ENCODE measurements at places on chromosomes 1 and 21.

- no peak for DNase-seq
Measured at GRCh38 chr1:58143972-58144697, 402.4 kb downstream of the OMA1 start.

DNA sequence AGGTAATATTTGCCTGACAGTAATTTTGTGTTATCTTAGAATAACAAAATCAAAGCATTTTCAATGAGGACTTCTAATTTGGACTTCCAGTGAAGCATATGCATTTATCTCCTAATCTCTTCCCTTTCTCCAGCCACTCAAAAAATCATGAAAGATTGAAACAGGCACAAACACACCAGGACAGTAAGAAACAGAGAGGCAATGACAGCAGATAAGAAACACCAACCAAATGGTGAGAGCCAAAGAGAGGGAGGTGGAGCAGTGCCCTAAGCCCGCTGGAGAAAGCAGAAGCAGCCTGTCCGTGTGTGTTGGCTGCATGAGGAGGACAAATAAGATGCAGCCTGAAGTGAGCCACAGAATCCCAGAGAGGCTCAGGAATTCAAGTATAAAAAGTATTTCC, 39.0 kb downstream of the SLC44A3 start:
- DNase-seq, result no peak

GRCh38 chr21:25980710-25981109, 189.9 kb downstream of the APP start:
- no peak for DNase-seq

GRCh38 chr21:45256021-45256911, 31.4 kb downstream of the POFUT2 start:
- DNase-seq, result no peak

- DNase-seq, result no peak
Measured at GRCh38 chr1:94667818-94668217, 126.3 kb upstream of the F3 start.

GRCh38 chr1:224430511-224431113, 4.0 kb downstream of the WDR26 start:
- no peak for DNase-seq

- no peak for DNase-seq
Measured at GRCh38 chr1:29698626-29699025, 462.3 kb downstream of the PTPRU start.

DNA sequence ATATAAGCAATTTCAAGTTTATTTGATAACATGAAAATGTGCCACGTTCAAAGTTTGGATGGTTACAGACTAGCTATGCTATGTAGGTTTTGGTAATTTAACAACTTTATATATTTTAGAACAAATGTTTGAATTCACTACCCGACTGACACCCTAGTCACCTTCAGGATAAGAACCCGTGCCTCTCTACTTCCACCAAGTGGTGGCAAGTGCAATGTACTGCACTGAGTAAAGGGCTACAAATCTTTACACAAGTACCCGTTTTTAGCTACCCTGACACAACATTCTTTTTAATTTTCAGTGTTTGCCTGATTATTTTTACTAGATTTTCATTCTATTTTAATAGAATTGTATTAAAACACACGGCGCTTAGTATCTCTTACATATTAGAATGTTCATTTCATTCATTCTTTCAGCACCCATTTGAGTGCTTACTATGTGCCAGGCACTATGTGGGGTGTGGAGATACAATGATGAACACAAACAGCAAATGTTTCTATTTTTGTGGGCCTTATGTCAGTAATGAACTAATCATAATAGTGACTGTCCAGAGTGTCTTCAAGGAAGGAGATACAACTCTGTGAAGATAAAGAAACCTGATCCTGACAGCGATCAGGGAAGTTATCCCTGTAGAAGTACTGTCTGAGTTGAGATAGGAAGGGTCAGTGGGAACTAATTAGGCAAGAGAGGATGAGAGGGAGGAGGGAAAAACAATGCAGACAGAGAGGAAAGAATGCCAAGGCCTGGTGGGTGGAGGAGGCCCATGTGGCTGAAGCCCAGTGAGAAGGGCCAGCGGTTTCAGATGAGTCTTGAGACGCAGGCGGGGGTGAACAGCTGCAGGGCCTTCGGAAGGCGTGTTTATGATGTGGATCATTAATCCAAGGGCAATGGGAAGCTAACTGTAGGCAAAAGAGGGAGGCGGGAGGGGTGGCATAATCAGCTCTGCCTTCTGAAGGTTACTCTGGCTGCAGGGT, 3.8 kb downstream of the LCA5L start:
- no peak for DNase-seq

DNA sequence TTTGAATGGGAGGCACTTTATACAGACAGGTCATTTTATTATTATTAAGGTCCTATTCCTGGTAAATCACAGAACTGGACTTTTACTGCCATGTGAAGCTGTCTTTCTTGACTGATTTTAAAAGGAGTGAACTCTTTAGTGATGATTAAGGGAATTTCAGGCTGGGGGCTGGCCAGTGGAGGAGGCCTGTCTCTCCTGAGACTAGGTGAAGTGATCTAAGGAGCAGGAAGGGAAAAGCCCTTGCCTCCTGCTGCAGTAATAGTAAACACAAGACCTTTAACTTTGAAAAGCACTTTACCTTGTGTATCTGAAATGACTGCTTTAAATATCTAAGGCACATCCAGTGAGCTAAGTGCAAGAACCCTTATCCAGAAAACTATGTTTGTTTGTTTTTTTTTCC, 118.0 kb upstream of the SPAG17 start:
- no peak for DNase-seq

GRCh38 chr1:219161371-219161770, 12.3 kb upstream of the LYPLAL1 start:
- no peak for DNase-seq

- no peak for DNase-seq
Measured at GRCh38 chr1:83776913-83777757, 221.8 kb downstream of the TTLL7 start.

GRCh38 chr1:151130987-151131586, 15.3 kb downstream of the SEMA6C start:
- peak; percentile 51 for DNase-seq

- DNase-seq, result no peak
Measured at GRCh38 chr1:198577444-198577843, 37.0 kb upstream of the ATP6V1G3 start.

- no peak for DNase-seq
Measured at GRCh38 chr21:38599381-38599975, 101.2 kb upstream of the ERG start.

DNA sequence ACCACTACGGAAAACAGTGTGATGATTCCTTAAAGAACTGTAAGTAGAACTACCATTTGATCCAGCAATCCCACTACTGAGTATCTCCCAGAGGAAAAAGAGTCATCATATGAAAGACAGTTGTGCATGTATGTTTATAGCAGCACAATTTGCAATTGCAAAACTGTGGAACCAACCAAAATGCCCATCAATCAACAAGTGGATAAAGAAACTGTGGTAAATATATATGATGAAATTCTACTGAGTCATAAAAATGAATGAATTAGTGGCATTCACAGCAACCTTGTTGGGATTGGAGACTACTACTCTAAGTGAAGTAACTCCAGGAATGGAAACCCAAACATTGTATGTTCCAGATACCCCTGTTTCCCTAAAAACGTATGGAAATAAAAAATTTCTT, 337.0 kb upstream of the PTBP2 start:
- DNase-seq, result no peak

DNA sequence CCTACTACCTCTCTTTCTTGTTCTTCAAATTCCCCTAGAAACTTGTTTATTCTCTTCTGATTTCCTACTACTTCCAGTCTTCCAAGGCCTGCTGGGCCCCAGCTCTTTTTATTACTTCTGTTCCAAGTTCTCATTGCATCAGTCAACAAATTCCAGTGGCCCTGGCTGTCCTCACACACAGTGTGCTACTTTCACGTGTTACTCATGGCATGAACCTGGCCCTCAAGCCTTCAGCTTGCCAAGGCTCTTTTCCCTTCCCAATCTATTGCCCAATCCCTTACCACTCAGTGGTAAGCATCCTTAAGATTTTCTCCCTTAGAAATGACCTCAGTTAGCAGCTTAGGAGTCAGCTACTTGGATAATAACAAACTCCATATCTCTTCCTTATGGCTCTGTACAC, 613.5 kb downstream of the LMO4 start:
- DNase-seq, result no peak

DNA sequence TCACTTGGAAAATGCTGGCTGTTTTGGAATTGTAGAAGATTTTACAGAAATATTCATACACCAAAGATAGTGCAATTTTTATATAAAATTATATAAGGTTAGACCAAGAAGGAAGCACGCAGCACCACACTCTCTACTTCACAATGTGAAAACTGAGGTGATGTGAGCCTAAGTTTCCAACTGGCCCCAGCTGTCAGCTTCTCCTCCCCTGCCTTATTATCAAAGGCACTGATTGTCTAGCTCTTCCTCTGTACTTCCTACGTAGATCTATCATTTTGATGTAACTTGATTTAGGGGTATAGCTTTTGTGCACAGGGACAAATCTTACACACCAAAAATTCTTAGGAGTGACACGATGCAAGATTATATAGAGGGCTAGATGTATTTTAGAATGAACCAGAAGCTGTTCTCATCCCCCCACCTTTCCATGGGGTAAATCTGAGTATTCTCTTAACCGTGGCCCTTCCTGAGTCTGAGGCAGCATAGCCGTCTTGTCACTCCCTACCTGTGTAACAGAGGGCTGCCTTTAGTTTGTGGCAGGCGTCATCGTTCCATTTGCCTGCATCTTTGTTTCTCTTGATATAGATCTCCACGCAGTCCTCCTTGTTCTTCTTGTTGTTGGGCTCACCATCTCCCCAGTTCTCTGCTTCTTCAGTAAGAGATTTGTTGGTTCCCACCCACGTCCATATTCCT, 3.4 kb downstream of the SELL start:
- no peak for DNase-seq

GRCh38 chr1:230356190-230356589, 69.9 kb downstream of the PGBD5 start:
- DNase-seq, result no peak

- DNase-seq, result no peak
Measured at GRCh38 chr1:90925928-90926869, 95.6 kb downstream of the ZNF644 start.

- DNase-seq, result no peak
Measured at GRCh38 chr1:10910681-10911489, 101.6 kb upstream of the TARDBP start.

DNA sequence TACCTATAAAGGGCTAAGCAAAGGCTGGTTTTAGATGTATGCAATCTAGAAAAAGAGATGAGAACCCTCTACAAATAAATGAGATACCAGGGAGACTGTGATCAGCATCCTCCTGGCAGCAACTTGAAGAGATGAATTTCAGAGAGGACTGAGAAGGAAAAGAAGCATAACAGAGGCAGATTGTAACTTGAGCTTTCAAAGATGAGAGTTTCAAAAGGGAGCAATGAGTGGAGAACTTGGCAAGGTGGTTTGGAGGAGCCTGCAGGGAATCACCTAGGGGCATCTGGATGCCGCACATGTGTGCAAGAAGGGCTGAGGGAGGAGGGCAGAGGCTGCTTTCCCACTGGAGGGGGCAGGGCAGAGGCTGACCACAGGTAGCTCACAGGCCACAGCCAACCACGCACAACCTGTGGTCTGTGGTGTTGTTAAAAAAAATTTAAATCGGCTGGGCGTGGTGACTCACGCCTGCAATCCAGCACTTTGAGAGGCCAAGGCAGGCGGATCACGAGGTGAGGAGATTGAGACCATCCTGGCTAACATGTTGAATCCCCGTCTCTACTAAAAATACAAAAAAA, 50.2 kb downstream of the PCNX2 start:
- DNase-seq, result no peak

GRCh38 chr1:21337010-21337437, 46.8 kb upstream of the ECE1 start:
- no peak for DNase-seq

DNA sequence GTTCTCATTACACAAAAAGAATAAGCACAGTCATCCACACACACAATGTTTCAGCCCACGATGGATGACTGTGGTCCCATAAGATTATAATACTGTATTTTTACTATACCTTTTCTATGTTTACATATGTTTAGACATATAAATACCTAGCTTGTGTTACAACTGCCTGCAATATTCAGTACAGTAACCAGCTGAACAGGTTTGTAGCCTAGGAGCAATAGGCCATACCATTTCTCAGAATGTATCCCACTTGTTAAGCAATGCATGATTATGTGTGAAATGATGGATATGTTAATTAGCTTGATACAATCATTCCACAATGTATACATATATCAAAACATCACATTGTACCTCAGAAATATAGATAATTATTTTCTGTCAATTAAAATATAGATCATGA, 33.2 kb upstream of the SAMD13 start:
- no peak for DNase-seq

DNA sequence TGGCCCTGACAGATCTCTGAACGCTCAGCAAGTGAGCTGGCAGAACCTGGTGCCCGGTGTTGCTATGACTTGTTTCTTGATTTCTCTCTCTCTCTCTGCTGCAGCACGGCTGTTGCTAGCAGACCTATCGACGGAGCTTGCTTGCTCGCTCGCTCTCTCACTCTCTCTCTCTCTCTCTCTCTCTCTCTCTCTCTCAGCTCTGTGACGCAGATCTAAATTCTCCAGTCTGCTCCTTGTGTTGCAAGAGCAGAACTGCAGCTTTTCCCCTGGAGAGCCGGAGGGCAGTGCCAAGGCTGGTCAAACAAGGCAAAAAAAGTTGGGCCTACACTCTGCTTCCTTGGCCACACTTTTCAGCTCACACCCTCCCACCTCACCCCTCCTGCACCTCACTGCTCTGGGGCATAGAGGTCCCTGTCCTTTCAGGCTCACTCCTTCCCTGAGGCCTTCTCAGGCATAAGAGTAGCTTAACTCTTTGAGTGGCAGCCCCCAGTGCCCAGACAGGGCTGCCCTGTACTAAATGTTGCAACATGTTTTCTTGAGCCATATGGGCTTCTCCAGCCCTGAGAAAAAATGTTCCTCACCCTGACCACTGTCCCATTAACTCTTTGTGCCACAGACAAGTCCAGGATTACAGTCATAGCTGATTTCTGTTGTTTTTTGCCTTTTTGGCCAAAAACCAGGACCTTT, 72.2 kb downstream of the CD46 start:
- peak; percentile 44 for DNase-seq

DNA sequence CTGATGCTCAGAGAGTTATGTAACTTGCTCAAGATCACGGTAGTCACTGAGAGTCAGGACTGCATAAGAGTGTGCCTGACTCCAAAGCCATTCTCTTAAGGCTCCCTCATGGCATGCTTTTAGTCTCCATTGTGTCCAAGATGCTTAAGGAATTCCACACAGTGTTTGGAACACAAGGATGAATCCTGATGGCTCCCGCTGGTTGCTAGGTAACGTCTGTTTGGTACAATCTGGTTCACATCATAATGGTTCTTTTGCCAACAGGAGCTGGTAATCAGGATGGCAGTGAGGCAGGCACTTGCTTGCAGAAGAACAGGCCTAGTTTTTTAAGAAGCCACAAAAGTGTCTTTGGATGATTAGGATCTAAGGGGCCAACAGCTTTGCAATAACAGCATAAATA, 436.5 kb upstream of the DAB1 start:
- no peak for DNase-seq

- peak; percentile 26 for DNase-seq
Measured at GRCh38 chr1:100795646-100795985, 76.1 kb downstream of the VCAM1 start.

DNA sequence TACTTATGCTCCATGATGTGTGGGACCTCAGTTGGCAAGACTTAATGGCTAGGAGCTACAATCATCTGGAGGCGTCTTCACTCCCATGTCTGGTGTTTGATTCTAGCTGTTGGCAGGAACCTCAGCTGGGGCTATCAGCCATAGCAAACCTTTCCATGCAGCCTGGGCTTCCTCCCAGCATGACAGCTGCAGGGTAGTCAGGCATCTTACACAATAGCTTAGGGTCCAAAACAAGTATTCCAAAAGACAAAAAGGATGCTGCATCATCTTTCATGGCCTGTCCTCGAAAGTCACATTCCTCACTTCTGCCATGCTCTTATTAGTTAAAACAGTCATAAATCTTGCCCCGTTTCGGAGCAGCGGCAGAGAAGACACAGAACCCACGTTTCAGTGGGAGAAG, 90.9 kb downstream of the LRRC8C start:
- peak; percentile 34 for DNase-seq
